H4 (cell line): ENCODE measurements at places on chromosomes 1 and 21. TPM values are rescaled to one million over a fixed set of nuclear protein-coding genes. Genes with fewer than 3 reads are reported as not detected.

DNA sequence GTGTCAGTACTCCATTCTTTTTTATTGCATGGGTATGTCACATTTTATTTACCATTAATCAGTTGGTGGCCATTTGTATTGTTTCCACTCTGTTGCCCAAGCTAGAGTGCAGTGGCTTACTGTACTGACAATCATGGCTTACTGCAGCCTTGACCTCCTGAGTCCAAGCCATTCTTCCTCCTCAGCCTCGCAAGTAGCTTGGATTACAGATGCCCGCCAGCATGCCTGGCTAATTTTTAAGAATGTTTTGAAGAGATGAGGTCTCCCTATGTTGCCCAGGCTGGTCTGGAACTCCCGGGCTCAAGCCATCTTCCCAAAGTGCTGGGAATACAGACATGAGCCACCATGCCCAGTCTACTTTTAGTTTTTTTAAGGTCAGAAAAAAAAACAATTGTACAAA lies 813 bp upstream of the SFT2D2 start:
- no peak for DNase-seq

DNA sequence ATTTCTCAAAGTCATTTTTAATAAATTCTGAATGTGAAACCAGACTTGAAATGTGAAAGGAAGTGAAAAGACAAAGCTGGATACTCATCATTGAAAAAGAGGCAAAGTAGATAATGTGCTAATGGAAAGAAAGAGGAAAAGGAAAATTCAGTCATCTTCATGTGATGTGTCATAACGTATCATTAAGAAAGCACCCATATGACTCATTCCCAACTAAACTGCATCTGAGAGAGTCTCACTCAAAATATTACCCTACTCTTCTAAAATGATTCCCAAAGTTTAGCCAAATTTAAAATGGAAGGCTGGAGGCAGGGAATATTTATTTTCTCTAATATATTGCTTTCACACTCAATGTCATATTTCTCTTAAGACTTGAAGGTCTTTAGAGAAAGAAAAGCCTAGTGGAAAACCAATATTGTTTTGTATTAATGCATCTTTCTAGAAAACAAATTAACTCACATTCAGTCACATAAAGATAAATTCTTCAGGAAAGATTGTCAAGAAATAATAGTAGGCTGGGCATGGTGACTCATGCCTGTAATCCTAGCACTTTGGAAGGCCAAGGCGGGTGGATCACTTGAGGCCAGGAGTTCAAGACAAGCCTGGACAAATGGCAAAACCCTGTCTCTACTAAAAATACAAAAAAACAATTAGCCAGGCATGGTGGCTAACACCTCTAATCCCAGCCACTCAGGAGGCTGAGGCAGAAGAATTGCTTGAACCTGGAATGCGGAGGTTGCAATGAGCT lies 129.9 kb downstream of the SLC30A10 start:
- no peak for DNase-seq

- no peak for DNase-seq
Measured at GRCh38 chr1:210321131-210321530, 7.6 kb upstream of the HHAT start.

DNA sequence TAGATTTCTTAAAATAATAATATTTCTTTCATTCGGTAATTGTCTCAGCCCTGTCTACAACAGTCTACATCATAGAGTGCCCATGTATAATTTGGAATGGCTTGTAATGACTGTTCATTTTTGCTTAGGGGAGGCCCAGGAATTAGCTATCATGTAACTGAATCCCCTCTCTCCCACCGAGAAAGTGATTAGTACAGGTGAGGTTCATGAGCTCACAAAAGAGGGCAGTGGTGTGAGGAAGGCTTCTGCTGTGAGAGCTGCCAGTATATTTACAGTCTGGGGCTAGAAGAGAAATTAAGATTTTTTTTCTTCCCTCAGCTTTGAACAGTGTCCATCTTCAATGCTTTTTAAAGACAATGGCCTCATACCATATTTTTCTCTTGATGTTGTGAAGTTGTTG lies 340.7 kb downstream of the ADGRL2 start:
- no peak for DNase-seq

GRCh38 chr1:75174031-75174760 lies 40.0 kb downstream of the LHX8 start:
- no peak for DNase-seq

DNA sequence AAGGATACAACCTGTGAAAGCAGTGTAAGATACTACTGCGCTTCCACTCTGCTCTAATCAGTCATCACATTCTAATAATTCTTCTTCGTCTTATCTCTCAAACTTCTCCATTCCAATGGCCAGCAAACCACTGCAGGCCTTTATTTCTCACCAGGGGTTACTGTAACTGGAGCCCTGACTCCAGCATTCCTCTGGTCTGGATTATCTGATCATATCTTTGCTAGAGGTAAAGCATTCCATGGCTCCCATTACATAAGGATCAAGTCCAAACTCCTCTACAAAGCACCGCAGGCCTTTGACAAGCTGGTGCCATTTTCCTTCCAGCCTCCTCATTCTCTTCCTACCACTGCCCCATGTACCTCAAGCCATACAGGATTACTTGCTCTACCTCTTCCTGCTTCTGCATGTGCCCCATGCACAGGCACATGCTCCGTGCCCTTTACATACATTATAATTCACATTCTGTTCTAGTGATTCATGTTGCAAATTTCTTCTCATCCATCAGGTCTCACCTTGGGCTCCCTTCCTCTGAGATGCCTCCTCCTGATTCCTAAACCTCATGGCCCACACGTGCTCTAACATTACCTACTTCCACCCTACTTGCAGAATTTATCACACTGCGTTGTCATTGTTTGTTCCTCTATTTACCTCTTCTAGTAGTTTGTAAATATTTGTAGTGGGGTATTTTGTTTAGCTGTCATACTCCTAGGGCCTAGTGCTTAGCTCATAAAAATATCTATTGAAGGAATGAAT lies 9.3 kb upstream of the SERBP1 start:
- no peak for DNase-seq

Gene GCSAML
- 0.29 and 1.9 TPM in 2 replicates for total RNA-seq
